SK-N-DZ (cell line): ENCODE measurements at places on chromosomes 5 and 9.

DNA sequence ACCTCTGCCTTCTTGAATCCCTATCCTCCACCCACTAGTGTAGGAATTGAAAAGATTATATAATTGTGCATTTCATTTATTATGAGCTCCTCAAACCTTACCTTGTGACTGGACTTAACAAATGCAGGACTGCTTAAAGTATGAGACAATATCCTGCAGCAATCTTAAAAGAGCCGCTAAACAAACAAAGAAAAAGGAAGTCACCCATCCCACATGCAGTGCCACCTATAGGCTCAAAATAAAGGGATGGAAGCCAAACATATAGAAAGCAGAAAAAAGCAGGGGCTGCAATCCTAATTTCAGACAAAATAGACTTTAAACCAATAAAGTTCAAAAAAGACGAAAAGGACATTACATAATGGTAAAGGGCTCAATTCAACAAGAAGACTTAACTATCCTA, 8.7 kb downstream of the PCAT7 start:
- no peak for DNase-seq

DNA sequence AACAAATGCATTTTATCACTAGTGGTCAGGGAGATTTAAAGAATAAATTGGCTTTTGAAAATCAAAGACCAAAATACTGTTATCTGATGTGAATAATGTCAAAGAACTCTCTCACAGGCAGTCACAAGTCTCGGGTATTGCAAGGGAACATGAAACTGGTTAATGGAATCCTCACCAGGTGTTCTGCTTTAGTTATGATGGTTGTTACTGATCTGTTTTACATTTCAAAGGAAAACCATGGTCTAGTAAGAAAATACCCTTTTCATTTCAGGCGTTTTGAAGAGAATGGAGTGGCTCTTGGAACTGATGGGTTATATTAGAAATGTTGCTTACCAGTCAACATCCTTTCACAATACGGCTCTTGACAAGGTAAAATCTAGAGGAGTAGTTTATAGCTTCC, 43.4 kb downstream of the HACD4 start:
- DNase-seq: no peak

DNA sequence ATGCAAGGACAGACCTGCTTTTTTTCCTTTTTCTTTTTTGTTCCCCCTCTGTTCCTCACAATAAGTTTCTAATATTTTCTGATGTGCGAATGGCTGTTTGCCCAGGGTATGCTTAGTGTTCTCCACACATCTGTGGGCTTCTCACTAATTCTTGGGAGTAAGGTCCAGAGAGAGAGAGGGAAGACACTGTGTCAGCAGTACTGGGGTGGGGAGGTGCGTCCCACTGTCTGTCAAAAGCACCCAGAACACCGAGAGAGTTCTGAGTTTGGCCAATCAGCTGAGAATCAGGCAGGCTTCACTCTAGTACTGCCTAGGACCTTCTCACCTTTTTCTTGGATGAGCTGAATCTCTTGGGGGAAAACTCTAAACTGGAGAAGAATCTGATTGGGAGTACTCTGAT, 61.8 kb downstream of the ELL2 start:
- no peak for DNase-seq

DNA sequence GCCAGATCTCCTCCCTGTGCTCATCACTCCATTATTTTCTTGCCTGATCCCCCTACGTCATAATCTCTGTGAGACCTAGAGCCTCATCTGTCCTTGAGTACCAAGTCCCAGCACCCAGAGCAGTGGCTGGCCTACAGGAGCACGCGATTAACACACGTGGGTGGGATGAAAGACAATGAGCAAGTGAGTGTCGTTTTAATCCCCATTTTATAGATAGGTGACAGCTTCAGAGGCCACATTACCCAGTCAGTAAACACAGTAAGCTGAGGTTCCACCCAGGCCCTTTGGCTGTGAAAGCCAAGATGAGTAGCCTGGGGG, 17.3 kb downstream of the TRUB2 start:
- DNase-seq: no peak

DNA sequence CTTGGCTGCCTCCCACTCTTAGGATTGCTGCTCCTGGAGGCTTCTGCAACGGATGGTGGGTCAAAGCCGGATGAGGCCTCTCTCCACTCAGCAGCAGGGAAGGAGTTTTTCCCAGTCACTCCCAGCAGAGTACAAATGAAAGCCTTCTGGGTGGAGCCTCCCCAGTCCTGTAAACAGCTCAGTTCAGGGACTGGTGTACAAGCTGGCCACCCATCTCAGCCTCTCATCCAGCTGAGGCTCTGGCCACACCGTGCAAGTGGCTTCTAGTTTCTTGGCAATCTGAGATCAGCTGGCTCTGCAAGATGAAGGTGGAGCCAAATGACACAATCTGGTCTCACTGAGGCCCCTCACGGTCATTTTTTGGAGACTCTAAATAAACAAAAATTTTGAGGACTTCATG, 10.0 kb downstream of the GPX3 start:
- DNase-seq: no peak

- DNase-seq: no peak
These were observed 475 bp downstream of the DDX31 start for GRCh38 chr9:132669319-132669697.

GRCh38 chr5:18792145-18792544, 1157.9 kb downstream of the TAF11L14 start:
- no peak for DNase-seq

GRCh38 chr5:151598984-151599383, 7.9 kb upstream of the FAT2 start:
- no peak for DNase-seq

GRCh38 chr9:114869845-114870244, 60.5 kb downstream of the TNFSF8 start:
- DNase-seq: no peak

DNA sequence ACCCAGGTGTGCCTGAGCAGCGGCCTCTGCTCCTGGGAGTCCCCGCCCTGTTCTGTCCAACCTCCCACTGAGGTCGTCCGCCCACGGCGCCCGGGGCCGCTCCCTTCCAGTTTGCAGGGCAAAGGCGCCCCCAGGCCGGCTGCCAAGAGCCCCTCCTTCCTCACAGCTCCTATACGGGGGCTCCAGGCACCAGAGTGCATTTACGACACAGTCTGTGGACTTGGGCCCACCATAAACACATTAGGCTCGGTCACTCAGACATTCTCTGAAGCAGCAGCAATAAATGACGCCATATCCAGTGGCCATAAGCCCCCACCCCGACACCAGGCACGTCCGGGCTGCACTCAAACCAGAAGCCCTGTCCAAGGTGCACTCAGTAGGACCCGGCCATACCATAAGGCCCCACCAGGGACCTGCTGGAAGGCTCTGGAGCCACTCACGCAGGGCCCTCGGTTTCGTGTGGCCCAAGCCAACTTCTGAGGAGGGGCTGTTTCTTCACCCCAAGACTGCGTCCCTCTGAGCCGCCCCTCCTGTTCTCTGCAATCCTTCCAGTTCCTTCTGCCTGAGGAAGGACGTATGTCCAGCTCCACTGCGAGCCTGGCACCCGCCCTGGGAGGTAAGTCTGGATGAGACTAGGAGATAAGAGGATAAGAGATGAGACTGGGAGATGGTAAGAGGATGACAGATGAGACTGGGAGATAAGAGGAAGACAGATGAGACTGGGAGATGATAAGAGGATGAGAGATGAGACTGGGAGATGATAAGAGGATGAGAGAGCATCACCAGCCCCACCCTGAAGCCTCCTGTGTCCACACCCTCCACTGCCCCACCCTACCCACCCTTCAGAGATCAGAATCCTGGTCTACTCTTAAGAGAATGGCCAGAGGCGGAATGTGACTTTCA, 26.7 kb downstream of the SLC6A18 start:
- no peak for DNase-seq

DNA sequence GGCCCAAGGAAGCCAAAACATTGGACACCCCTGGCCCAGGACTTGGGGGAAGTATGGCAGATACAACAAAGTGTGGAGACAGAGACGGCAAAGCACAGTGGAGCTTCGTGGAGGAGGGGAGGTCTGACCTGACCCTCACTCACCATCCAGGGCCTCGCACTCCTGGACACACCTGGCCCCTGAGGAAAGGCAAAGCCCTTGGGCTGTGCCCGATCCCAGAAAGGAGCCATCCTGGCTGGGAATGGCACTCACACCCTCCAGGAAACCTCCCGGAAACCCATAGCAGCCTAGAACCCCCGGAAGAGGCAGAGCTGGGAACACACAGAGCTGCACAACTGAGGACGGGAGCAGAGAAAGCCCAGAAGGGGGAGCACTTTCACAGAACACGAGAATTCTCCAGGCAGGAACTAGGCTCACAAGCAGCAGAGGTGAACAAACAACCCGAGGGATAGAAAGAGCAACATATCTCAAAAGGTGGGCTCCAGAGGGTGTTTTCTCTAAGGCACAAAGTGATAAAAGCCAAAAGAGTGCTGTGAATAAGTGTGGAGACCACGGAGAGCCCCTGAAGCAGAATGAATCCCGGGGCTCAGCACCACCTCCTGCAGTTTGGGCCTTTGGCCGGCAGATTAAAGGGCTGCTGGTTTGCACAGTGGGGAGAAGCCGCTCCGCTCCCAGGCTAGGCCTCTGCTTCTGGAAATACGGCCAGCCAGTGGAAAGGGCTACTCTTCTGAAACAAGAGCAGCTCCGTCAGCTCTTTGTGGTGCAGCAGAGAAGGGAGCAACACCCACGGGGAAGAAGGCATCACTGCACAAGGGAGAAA, 108.2 kb downstream of the UBE2R2 start:
- DNase-seq: peak; percentile 49

DNA sequence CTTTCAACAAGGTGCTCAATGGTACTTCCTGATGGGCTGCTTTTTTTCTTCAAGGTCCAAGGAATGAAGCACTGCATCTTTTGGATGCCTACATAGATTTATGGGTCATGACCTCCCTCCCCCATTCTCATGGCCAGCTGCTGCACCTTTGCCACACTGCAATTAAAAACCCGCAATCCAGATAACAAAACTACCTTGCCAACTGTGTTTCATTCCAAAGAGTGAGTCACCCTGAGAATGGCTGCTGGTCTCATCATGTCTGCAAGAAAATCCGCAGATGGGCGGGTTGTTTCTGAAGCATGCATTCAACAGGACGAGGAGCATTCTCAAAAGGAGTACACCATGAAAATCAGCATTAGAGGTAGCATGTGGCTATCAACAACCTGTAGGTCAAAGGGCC, 139.8 kb downstream of the ELAVL2 start:
- no peak for DNase-seq

DNA sequence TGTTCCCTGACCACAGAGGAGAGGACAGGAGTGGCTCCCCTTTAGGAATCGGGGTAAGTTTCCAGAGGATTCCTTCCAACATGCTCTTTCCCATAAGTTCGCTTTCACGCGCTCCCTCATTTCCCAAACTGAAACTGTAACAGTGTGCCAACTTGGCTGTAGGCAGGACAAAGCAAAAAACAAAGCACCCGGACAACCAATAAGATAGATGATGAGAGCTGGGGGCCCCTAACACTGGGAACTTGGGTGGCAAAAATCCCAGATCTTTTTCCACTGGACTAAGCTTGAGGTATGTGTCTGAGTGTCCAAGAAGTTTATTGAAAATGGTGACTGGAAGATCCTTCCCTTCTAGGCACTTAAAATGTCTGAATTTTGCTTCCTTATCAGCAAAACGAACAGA, 258.7 kb upstream of the IL12B start:
- no peak for DNase-seq

GRCh38 chr5:135149956-135150723, 116.1 kb upstream of the PITX1 start:
- no peak for DNase-seq

DNA sequence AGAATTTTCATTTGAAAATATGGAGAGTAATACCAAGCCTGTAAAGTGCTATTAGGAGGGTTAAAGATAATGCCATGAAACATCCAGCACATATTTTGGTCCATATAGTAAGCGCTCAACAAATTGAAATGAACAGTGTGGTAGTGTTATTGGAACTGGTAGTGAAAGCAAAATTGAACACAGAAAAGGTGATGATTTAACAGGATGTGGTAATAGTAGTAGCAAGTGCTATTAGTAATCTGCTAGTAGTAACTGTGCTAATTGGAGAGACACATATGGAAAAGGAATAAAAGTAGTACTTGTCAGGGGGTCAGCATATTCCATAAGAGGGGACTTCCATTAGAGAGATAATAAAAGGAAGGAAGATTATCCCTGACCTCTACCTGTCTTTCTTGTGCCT, 187.3 kb downstream of the HTR1A start:
- no peak for DNase-seq

- peak; percentile 87 for DNase-seq
These were observed 34.8 kb upstream of the RAB3C start for GRCh38 chr5:58548068-58548467.

DNA sequence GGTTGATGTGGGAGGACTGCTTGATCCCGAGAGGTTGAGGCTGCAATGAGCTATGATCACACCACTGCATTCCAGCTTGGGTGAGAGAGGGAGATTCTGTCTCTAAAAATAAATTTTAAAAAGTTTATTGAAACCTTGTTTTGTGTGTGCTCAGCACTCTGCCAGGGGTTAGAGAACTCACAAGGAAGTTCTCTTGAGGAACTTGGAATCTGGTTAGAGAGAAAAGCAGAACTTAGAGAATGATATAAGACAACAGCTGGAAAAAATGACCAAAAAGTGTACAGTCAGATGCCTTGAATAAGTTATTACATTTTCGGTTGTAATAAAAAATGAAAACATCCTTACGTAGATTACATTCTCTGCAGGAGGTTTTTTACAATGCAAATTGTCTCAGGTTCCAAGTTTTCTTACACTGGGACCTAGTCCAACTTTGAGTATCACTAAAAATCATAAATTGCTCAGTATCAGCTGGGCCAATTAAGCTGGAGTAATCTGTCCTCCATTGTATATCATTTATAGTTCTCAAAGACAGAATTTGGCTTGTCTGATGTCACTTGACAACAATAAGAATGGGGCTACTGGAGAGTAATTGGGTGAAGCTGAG, 21.7 kb upstream of the TENT2 start:
- no peak for DNase-seq

- no peak for DNase-seq
These were observed 22.4 kb upstream of the PPP2CA start for GRCh38 chr5:134248256-134248655.

DNA sequence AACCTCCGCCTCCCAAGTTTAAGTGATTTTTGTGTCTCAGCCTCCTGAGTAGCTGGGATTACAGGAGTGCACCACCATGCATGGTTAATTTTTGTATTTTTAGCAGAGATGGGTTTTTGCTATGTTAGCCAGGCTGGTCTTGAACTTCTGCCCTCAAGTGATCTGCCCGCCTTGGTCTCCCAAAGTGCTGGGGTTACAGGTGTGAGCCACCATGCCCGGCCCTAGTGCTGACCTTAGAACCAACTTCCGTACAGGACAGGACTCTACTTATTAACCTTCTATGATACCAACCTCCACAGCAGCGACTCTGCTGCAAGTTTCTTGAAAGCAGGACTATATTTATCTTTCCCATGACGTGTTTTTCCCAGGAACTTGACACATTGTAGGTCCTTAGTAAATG, 176.9 kb downstream of the RGS3 start:
- no peak for DNase-seq

DNA sequence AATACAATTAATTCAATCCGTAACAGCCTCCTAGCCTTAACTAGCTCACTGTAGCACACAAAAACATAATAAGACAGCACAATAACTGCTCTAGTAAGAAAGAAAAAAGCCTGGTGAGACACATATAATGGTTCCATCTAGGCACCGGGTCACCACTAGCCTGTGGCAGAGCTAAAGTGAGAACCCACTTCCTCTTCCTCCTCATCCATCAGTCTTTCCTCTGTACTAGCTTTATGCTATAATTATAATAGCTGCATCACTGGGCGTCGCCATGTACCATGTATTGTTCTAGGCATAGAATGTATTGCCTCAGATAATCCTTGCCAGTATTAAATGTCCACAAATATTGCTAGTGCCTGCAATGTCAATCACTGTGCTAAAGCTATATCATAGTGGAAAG, 23.1 kb downstream of the ADRB2 start:
- no peak for DNase-seq

GRCh38 chr9:136516191-136516654, 29.6 kb downstream of the NOTCH1 start:
- no peak for DNase-seq
